ENCODE measurements at places on chromosomes 4 and X.

DNA sequence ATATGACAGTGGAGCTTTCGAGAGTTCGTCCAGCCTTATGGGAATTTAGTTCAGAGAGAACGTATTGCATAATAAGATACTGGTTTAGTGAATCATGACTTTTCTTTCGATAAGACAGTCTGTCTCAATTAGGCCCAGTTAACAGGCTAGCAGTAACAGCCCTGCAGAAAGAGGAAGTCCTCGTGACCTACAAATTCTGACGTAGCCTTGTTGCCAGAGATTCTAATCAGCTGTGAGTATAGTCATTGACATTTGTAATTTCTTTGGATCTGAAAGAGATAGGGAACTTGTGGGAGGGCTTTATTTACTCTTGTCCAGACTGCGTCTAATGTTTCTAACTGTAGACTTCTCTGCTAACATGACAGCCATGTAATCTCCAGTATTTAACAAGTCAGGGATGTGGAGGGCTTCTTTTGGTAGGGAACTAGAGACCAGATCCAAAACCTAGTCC lies 15.8 kb downstream of the ART3 start:
- DNase-seq, result no peak

DNA sequence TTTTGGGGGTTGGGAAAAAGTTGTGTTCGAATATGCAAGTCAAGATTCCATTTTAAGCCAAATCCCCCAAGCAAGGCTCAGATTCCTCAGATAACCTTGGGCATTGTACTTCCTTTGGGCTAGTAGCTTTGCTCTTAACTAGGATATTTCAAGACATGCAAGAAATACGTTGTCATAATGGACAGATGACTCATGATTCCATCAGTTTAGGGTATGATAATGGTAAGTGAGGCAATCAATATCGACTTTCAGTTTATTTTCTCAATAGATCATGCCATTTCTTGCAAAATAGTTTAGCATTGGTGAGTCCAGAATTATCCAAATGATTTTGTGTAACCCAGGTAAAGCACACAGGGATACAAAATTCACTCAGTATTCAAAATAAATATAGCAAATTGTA lies 25.4 kb downstream of the CFAP299 start:
- no peak for DNase-seq

DNA sequence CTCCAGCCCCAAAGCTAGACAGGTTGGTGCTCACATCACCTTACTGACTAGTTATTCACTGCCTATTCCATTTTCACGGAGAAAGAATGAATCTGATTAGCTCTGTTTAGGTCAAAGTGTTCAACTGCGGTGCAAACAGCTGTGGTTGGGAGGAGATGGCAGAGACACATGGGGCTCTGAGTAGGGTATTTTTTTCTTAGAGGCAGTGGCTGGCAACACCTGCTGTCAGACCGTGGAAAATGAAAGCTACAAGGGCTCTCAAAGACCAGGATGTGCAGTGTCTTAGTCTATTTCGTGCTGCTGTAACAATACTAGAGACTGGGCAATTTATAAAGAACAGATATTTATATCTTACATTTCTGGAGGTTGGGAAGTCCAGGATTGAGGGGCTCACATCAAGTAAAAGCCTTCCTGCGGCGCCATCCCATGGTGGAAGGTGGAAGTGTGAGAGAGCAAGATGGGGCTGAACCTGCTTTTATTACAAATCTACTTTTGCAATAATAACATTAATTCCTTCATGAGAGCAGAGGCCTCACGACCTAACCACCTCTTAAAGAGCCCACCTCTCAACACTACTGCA lies 10.6 kb downstream of the NYX start:
- no peak for DNase-seq

- no peak for DNase-seq
Observed at GRCh38 chr4:6693231-6694176, at the start of gene S100P. S100P (plus strand) TSS chr4:6693878; CDS start chr4:6693933, 55 bp downstream.

GRCh38 chr4:126733301-126733700 lies 899.5 kb upstream of the INTU start:
- DNase-seq, result no peak

DNA sequence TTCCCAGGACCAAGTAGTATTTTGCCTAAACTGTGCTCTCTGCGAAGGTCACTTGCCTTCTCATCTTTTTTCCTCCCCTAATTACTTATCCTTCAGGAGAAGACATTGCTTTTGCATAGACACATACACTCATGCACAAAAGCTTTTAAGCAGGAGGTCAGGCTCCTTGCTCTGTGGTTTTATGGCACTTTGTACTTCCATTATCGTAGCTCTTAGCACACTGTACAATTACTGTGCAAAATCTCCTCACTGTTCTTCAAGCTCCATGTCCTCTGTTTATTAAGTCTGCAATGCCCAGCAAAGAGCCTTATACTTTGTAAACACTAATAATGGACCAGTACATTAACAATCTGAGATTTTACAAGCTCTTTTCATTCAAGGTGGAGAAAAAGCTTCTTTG lies 188.4 kb upstream of the GNPDA2 start:
- DNase-seq, result no peak

DNA sequence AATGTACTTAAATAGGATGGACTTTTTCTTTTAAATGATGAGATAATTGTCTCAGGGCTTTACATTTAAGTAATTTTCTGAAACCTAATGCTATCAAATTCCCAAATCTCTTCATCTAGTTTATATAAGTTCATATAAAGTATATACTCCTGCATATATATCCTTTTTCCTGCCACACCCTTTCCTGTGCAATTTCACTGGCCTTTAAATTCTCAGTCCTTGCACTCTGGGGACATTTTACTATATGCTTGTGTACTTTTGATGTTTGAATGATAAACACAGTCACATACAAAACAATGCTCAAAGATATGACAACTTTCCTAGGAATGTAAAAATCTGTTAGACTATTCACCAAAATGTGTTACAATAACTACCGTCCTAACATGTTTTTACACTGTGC lies 60.1 kb downstream of the NDST4 start:
- no peak for DNase-seq

- DNase-seq, result no peak
Observed at GRCh38 chr4:38601244-38601915, 62.6 kb upstream of the KLF3 start.

DNA sequence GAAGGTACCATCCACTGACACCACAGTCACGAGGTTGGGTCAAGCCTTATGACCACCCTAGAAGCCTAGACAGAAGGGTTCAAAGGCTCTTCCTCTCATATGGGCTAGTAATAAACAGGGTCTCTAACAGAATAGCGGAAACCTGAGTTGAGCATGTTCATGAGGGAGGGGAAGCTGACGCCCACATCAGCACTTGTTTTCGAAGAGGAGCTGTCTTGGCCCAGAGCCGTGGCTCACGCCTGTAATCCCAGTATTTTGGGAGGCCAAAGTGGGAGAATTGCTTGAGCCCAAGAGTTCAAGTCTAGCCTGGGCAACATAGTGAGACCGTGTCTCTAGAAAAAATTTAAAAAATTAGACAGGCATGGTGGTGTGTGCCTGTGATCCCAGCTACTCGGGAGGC lies 21.5 kb upstream of the TMSB4X start:
- no peak for DNase-seq

DNA sequence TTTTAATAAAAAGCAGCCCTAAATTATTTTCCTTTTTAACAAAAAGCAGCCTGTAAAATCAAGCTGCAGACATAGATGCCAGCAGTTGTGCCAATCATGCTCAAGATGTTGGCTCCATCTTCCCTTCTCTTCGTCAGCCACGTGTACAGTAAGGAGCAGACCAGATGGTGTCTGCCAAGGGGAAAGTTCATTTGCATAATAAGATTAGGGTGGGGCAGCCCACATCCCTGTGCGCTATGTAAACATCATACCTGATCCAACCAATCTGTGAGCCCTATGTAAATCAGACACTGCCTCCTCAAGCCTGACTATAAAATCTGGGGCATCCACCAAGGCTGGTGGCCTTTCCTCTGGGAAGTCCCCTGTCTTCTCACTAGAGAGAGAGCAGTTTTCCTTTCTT lies 23.1 kb upstream of the C1GALT1C1 start:
- no peak for DNase-seq

DNA sequence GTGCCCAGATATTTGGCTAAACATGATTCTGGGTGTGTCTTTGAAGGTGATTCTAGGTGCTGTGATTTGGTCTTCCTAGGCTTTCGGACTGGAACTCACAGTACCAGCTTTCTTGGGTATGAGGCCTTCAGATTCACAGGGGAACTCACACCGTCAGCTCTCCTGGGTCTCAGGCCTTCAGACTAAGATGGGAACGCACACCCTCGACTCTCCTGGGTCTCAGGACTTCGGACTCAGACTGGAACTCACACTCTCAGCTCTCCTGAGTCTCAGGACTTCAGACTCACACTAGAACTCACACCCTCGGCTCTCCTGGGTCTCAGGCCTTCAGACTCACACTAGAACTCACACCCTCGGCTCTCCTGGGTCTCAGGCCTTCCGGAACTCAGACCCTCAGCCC lies 137.7 kb downstream of the CRLF2 start:
- no peak for DNase-seq

GRCh38 chr4:123528501-123529277 lies 132.1 kb downstream of the SPRY1 start:
- no peak for DNase-seq

- DNase-seq, result no peak
Observed at GRCh38 chrX:95974890-95975289, 709.8 kb upstream of the DIAPH2 start.

- DNase-seq, result no peak
Observed at GRCh38 chr4:165524532-165525190, 145.9 kb downstream of the CPE start.

DNA sequence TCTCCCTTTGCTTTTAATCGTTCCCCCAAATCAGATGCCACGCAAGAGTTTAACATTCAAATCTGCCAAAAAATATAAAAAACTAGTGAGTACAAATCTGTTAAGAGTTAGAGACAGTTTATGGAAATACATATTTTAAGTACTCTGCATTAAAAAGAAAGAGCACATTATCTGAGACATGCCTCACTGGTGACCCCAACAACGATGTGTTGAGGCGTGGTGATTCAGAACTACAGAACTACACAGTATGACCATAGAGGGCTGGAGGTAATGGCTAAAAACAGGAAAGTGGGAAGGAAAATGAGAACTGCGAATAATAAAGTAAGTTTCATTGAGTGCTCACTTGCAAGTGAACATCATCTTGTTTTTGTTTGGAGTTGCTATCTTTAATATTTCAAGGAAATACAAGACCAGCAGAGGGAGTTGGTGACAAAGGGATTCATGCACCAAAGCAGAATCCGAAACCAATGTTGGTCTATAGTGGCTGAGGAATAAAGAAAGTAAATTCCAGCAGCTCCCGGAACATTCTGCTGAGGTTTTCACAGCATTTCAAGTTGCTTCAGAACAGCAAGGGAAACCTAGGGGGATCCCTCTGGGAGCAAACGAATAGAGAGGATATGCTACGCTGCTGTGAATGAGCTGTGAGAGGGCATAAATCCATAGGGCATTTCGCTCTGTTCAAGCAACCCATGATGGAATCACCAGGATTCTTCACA lies 92.2 kb downstream of the DCHS2 start:
- DNase-seq, result no peak

GRCh38 chrX:19824603-19825002 lies 62.8 kb downstream of the SH3KBP1 start:
- peak; percentile 35 for DNase-seq

- DNase-seq, result no peak
Observed at GRCh38 chrX:78092296-78092695, 11.8 kb upstream of the PGK1 start.

GRCh38 chrX:118974088-118974907 lies at the start of gene LONRF3:
LONRF3 (plus strand) TSS chrX:118974618; CDS start chrX:118974781, 163 bp downstream.
- DNase-seq, result peak; percentile 68

DNA sequence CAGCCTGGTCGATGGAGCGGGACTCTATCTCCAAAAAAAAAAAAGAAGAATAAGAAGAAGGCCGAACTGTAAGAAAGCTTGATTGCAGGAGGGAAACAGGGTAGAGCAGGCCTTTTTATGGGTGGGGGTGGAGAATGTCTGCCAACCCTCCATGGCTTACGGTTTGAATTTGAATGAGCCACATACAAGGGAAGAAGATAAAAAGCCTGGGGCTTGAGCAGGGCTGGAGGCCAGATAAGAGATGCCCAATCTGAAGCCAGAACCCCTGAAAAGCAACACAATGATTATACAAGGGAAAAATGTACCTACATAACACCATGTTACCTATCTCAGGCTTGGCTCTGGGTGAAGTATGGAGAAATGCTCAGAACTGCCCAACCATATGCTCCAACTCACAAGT lies 57.3 kb upstream of the TRIM2 start:
- DNase-seq, result no peak

DNA sequence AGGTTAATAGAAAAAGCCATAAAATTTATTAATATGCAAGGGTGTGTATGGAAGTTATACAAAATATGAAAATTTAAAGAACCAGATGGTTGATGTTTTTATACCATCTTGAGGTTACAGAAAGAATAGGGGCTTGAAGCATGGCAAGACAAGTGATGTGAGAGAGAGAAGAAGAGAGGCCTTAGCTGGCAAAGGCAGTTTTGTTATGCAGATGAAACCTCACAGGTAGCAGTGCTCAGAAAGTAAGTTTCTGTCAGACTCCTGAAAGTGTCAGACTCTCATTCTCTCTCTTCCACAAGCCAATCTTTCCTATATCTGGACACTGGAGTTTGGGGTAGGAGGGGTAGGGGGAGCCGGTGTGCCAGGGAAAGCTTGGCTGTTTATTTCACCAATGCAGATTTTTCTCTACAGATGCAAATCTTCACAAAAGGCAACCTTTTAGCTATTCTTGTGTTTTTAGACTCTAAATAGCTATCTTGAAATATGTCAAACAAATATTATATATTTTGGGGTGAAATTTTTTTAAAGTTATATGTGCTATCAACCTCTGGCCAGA lies 124.5 kb downstream of the CFAP299 start:
- DNase-seq, result no peak

DNA sequence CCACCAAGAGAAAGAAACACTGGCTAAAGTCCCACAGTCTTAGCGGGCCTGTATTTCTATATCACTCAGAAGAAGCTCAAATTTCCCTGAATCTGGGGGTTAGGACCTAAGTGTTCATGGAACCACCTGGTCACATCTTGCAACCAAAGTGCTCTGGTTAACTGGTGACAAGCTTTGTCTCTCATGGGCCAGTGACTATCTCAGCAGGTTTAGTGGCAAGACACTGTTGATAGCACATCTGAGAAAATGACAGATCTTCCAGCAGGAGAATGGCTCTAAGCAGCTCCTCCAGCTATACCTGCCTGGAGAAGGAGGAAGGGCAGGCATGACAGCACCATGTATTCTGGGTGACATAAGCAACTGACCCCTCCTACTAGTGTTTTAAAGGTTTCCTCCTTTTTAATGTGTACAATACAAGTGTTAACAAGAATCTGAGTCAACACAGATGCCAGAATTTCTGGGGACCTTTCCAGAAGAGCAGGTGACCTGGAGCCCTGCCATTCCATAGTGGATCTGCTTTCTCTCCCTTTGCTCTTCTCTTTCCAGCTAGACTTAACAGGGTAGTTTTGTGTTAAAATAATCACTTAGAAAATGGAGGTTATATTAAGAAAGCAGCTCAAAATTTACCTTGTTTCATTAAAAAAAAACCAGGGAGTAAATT lies 17.3 kb upstream of the QRFPR start:
- no peak for DNase-seq

- DNase-seq, result no peak
Observed at GRCh38 chr4:125620066-125620860, 305.5 kb downstream of the FAT4 start.
